Activated naive CD4-positive, alpha-beta T cell treated with anti-CD3 and anti-CD28 coated beads, Interleukin-2, amount 10 ng/mL, durations not matched to agents 7 days and 5 days (primary cell): ENCODE measurements at places on chromosomes 12 and 14.

DNA sequence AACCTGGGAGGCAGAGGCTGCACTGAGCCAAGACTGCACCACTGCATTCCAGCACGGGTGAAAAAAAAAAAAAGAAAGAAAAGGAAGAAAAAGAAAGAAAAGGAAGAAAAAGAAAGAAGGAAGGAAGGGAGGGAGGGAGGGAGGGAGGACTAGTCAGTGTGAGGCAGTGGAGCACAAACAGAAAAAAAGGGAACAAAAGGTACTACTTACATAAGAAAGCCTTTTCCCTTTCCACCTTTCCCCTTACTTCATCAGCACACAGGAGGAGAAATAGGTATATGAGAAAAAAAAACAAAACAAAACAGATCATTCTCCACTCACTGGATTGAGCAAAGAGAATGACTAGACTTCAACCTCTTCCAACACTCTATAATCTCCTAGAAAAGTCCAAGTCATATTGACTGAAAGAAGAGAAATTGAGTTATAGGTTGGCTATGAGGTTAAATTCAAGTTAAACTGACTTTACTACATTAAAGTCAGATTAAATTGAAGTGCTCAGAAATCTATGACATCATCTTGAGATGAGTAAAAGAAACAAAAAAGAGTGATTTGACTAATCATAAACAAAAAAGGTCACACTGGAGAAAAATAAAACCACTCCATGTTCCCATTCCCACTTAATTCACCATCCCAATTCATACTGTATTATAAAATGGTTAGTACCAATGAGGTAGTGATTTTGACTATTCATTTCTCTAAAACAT lies 43.6 kb downstream of the NOVA1 start:
- DNase-seq: no peak

DNA sequence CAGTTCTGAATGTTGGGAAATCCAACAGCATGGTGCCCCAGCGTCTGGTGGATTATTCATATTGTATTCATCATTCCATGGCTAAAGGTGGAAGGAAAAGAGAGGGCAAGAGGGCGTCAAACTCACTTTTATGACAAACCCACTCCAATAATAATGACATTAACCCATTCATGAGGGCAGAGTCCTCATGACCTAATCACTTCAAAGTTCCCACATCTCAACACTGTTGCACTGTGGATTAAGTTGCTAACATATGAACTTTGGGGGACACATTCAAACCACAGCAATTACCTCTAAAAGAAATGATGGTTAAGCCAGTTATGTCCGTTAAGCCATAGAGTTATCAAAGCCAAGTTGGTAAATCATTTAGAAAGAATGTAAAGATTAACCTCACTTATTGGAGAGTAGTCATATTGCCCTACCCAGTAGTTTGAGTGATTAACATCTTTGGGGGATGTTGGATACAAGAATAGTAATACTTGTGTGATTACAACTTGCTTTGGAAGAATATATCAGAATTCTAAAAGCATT lies 212.4 kb upstream of the FLRT2 start:
- DNase-seq: no peak

DNA sequence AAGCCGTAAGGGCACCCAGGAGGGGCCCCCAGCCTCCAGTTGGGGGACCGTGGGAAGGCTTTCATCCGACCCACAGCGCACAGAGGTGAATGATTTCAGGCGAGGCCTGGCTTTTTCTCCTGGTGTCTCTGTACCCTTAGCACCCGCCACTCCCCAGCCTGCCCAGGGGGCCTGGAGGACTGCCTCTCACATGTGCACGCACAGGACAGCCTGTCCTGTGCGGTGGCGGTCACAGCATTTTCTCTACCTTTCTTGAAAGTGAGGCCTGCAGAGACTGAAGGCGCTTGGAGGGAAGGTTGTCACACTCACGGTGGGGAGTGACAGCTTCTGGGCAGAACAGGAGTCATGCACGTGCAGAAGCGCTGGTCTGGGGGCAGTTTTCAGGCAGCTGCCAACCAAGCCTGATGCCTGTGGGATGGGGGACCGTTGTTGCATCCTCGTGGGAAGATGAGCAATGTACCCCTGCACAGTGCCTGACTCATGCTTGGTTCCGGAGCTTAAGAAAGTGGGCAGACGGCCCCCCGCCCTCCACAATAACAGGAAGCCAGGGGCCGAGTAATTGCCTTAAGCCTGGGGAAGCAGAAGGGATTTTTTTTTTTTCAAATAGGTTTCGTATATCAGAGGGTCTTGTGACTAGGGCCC lies 148.1 kb downstream of the TSPAN9 start:
- no peak for DNase-seq

DNA sequence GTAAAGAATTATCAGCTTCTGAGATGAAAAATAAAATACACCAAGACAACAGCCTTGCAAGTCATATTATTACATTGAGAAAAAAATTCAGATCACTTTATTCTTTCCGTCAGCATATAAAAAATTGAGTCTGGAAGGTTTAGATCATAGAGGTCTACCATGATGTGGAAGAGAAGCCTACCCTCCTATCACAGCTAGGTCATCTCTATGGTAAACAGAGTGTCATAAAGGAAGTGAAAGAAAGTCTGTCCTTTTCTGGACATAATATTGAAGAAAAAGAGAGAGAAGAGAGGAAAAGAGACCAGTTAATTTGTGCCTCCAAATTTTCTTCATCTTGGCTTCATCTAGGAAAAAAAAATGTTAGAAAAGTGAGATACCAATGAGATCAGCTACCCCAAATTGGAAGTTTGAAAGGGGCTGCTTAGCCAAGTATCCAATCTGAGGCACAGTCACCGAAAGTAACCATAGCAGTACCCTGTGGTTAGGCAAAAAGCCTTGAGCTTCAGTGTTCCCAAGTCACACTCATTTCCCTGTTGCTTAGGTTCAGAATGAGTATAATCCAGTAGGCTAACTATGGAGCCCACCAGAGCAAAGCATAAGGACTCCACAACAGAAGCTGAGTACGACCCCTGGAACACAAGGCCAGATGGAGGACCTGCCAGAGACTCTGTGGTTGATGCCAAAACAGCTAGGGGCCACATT lies 38.1 kb downstream of the DUSP6 start:
- DNase-seq: no peak

DNA sequence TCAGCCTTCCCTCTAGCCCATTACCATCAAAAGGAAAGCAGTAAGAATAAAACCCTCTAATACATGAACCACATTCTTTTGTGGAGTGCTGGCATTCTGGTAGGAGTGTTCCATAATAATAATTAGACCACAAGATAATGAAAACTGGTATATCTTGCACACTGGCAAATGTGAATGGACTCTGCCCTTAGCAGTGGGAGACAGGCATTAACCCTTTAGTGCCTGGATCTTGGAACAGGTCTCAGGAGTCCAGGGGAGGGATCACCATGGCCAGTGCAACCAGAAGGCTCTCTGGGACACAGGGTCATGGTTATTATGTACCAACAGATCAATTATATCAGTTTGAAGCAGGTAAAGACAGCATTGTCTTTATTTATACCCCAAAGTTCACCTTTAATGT lies 387.5 kb upstream of the TMPO start:
- no peak for DNase-seq

DNA sequence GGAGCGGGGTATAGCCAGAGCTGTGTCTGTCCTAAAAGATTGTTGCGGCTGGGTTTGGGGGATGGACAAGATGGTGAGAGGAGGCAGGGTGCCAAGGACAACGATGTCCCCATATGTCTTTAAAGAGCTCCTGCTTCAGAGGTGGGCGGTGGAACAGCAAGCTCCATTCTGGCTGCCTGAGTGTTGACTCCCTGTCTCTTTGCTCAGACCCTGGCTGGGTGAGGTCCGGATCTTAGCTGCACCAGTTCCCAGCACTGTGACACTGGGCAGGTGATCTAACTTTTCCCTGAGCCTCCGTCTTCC lies 8.3 kb upstream of the WSCD2 start:
- DNase-seq: no peak

DNA sequence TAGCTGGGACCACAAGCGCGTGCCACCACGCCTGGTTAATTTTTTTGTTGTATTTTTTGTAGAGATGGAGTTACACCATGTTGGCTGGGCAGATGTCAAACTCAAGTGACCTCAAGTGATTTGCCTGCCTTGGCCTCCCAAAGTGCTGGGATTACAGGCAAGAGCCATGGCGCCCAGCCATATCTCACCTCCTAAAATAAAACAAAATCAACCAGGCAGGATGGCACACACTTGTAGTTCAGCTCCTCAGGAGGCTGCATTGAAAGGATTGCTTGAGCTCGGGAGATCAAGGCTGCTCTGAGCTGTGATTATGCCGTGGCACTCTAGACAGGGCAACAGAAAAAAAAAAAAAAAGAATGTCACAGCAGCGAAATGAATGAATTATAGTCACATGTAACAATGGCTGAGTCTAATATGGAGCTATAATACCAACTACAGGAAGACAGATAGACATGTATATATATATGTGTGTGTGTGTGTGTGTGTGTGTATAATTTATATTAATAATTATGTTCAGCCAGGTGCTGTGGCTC lies 19.3 kb upstream of the TMEM120B start:
- no peak for DNase-seq

- DNase-seq: no peak
Measured at GRCh38 chr14:27927519-27927918, 839.1 kb upstream of the FOXG1 start.
